Kidney epithelial cell (primary cell): ENCODE measurements at places on chromosomes 13 and 19. TPM values are rescaled to one million over a fixed set of nuclear protein-coding genes. Genes with fewer than 3 reads are reported as not detected.

GRCh38 chr19:13929340-13929739 is 8.9 kb downstream of the PODNL1 start:
- DNase-seq: no peak

DNA sequence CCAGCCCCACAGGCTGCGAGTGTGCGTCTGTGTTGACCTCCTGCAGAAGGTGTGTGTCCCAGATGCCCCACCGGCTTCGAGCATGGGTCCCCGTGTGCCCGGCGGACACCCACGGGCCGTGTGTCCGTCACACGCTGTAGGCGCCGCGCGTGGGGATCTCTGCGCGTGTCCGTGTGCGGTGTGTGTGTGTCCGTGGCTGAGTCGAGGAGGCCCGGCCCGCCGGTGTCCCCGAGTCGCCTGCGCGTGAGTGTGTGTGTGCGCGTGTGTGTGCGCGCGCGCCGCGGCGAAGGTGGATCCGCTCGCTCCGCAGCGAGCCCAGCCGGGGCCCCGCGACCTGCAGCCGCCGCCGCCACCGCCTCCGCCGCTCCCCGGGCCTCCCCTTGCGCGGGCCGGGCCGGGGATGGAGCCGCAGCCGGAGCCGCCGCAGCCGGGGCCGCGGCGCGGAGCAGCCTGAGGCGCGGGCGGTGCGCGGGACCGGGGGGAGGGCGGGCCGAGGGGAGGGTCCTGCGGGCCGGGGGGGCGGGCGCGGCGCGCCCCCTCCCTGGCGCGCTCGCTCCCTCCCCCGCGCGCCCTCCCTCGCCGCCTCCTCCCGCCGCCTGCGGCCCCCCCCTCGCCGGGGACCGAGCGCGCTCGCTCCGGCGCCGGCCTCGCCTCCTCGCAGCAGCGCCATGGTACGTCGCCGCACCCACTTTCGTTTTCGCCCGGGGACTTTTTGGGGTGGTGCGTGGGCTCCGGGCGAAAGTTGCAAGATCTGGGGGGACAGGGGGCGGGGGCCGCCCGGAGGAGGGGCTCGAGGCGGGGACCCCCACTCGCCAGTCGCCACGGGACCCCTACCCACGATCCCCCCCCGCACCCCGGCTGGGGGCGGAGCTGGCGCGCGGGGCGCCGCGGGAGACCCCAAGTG is 7.1 kb upstream of the NFIC start:
- DNase-seq: no peak

DNA sequence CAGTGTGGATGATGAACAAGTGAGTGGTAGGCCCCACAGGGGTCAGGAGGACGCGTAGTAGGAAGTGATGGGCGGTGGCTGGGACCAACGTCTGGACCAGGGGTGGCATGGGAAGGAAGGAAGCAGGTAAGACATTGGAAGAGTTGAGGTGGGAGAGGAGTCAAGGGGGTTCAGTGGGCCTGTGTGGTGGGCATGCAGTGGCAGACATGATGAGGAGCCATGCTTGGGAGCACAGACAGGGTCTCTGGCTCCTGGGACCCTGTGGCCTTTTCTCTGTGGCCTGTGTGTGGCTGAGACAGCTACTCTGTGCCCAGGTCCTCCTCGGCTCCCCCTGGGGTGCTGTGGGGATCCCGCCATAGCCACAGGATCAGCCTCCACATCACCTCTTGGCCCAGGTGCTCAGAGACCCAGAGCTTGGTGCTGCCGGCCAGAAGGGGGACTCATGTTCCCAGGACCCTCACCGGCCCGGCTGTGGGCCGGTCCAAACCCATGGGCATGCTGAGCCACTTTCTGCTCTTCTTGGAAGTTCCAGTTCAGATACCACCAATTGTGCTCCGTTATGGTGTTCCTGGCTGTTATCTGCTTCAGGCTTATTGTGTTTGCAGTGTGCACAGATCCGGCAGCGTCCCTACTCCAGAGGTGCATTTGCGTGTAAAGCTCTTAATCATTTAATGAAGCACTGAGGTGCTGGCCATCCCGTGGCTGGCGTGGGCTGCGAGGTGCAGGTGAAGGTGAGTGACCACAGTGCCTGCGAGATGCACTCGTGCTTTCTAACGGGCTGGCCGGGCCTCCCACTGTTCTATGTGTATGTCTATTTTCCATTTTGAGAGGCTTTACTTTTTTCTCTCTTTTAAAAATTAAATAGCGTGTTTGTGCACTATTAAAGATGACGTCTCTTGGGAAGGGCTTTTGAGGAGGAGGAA is 147.9 kb downstream of the TEX29 start:
- DNase-seq: no peak

DNA sequence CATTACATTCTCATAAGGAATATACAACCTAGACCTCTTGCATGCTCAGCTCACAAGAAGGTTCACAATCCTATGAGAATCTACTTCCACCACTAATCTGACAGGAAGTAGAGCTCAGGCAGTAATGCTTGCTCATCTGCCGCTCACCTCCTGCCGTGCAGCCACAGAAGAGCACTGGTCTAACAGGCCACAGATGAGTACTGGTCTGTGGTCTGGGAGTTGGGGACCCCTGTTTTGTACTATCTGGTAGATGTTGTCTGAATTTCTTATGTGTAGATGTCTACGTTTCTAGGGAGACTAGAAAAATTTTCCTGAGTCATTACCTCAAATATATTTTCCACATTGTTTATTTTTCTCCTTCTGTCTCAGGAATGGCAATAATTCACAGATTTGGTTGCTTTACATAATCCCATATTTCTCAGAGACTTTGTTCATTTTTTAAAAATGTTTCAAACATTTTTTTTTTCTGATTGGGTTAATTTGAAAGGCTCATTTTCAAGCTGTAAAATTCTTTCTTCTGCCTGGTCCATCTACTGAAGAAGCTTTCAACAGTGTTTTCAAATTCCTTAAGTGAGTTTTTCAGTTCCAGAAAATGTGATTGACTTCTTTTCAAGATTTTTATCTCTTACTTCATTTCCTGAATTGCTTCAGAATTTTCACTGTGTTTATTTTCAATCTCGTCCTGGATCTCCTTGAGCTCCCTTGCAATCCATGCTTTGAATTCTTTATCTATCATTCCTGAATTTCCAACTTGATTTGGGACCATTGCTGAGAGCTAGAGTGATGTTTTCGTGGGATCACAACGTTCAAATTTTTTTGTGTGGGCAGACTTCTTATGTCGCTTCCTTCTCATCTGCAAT is 1322.2 kb downstream of the PCDH9 start:
- DNase-seq: no peak

DNA sequence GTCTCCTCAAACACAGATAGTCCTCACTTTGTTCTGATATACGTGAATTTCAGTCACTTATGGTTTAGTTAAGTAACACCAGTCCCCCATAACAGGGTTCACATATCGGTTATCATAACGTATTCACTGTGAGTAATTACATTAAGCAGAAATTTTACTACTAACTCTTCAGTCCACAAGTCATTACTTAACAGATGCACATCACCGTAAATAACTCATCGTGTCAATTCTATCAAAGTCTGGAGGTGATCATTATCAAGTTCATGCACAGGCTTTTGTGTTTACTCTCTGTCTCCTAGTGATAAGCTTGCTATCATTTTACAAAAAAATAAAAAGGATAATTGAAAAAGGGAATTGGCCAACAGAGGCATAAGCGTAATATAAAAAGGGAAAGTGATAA is 287.4 kb upstream of the ATXN8OS start:
- no peak for DNase-seq

DNA sequence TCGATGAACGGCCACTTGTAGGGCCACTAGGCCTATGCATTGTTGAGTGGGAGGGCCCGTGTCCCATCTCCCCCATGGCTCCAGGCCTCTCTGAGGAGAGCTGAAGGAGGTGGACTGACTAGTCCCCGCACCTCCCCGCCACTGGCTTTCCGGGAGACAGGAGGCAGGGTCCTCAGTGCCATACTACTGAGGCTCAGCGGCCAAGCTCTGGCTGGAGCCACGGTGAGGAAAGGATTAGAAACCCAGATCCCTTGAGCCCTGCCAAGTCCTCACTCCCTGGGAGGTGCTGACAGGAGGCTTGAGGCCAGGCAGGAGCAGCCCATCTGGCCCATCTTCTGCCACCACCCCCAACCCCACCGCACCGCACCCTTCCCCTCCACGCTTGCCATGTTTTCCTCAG is 29.0 kb downstream of the CCDC8 start:
- no peak for DNase-seq

ZNF709 gene
- 0.75 and 2.0 TPM in 2 replicates for total RNA-seq

DDX49 gene
- 85.0 and 102 TPM in 2 replicates for total RNA-seq

- no peak for DNase-seq
These were observed 20.4 kb upstream of the OBI1 start for GRCh38 chr13:78679329-78679728.
